ENCODE measurements at places on chromosomes 16 and 17.

GRCh38 chr16:22141767-22142166 lies 20.5 kb upstream of the SDR42E2 start:
- no peaks in the 10 kb centered on the region for H3K36me3 ChIP-seq
- no peak for DNase-seq
- H3K4me1 ChIP-seq, result no peaks in the 10 kb centered on the region
- peaks cover 7% of the 10 kb centered on the region for H3K27me3 ChIP-seq

- peaks cover 35% of the 10 kb centered on the region for H3K4me1 ChIP-seq
- H3K27me3 ChIP-seq, result no peaks in the 10 kb centered on the region
- no peak overlapping the region for H3K4me3 ChIP-seq
- peaks cover 50% of the 10 kb centered on the region for H3K36me3 ChIP-seq
Observed at GRCh38 chr17:17088541-17089525, 46.6 kb downstream of the MPRIP start.

GRCh38 chr17:17044846-17045561 lies 2.7 kb downstream of the MPRIP start:
- peak overlapping the region; percentile 7 for H3K4me3 ChIP-seq
- H3K27me3 ChIP-seq, result no peaks in the 10 kb centered on the region
- H3K36me3 ChIP-seq, result no peaks in the 10 kb centered on the region
- DNase-seq, result peak; percentile 65
- peaks cover 22% of the 10 kb centered on the region for H3K4me1 ChIP-seq

GRCh38 chr17:82519971-82520903 lies 705 bp downstream of the FOXK2 start:
- H3K36me3 ChIP-seq, result no peaks in the 10 kb centered on the region
- peak; percentile 45 for DNase-seq
- H3K4me3 ChIP-seq, result peak overlapping the region; percentile 69
- H3K4me1 ChIP-seq, result peaks cover 3% of the 10 kb centered on the region
- peak overlapping the region; percentile 66 for H3K27ac ChIP-seq

DNA sequence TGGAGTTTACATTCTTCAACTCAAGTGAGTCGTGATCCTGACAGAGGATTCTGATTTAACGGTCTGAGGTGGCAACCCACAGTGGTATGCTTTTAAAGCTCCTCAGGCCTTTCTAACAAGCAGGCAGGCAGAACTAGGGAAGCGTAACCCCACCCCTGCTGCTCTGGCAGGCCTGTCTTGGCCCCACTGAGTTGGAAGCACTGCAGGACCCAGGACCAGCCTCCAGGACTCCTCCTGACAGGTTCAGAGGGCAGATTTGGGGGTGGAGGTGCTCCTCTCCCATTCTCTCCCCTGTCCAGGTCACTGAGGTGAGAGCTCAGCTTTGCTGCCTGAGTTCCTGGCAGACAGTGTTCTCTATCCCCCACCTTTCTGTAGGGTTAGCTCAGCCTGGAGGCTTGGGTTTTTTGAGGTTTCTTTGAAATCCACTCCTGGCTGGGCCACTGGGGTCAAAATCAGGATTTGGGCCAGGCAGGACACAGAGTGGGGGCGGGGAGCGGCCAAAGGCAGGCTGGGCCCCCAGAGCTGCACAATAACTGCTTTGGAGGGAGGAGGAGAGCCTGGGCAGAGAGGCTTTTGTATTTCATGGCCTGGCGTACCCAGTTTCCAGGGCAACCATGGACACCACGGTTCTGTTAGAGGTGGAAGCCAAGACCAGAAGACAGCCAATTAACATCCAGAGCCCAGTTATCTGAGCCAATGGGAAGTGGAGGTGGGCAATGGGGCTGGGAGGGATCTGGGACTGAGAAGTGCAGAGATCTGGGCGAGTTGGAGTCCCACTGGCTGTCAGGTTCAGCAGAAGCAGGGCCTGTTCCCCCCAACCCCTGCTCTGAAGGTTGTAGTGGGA lies 9.5 kb downstream of the MRPL27 start:
- H3K4me1 ChIP-seq, result peaks cover 4% of the 10 kb centered on the region
- DNase-seq, result no peak

- no peaks in the 10 kb centered on the region for H3K4me1 ChIP-seq
- H3K36me3 ChIP-seq, result no peaks in the 10 kb centered on the region
- no peak overlapping the region for H3K27ac ChIP-seq
- no peak overlapping the region for H3K4me3 ChIP-seq
Observed at GRCh38 chr17:6461792-6462524, 17.7 kb downstream of the PIMREG start.

DNA sequence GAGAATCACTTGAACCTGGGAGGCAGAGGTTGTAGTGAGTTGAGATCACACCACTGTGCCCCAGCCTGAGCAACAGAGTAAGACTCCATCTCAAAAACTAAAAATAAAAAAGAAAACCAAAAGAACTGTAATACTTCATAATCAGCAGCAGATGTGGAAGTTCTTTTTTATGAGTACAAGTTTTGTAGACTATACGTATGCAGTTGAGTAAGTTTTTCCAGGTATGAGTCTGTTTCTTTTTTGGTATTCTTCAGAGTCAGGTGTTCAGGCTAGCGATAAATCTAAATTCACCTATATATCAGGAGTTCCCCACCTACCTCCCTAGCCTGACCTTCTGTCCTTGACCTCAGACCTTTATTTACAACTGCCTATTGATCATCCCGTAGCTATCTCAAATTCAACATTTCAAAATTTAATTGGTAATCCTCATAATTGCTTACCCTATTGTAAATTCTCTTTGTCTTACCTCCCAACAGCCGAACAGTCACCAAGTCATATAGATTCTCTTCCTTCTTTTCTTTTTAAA lies 10.7 kb downstream of the DCTN5 start:
- no peak overlapping the region for H3K27ac ChIP-seq
- no peaks in the 10 kb centered on the region for H3K27me3 ChIP-seq
- DNase-seq, result no peak
- H3K4me1 ChIP-seq, result no peaks in the 10 kb centered on the region
- peaks cover 25% of the 10 kb centered on the region for H3K36me3 ChIP-seq

Measured in large intestine (tissue), 12 donors.